ENCODE measurements at places on chromosomes 2 and 18.

DNA sequence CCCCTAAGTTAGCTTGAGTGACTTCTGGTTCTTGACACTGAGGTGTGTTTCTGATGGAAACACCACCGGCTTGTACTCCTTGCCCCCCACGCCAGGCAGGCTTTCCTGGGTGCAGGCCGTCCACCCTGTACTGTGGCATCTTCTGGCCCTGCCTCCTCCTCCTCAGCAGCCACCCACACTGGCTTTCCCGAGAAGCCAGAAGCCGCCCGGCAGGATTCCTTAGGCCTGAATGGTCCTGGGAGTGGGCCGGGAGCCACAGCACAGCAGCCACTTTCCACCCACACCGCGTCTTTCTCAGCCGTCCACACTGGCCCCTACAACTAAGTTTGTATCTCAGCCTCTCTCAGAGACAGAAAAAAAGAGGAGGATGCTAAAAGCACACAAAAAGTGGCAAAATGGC is 2.1 kb upstream of the HSBP1L1 start:
- no peak for DNase-seq

DNA sequence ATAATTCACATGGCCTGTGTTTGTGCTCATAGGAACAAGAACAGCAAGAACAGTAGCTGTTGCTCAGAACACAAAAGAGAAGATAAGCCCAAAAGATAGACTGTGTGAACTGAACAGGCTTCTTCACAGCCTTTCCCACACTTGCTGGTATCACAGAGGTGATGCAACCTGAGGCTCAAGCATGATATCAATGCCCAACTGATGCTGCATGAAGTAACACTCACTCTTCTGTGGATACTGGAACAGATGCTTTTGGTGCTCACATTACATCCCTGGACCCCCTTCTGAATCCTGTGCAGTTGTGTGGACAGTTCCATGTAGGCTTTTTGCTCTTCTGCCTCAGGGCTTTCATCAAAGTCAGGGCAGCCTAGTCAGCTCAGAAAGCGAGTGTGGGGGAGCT is 88.4 kb upstream of the RND3 start:
- DNase-seq = no peak

DNA sequence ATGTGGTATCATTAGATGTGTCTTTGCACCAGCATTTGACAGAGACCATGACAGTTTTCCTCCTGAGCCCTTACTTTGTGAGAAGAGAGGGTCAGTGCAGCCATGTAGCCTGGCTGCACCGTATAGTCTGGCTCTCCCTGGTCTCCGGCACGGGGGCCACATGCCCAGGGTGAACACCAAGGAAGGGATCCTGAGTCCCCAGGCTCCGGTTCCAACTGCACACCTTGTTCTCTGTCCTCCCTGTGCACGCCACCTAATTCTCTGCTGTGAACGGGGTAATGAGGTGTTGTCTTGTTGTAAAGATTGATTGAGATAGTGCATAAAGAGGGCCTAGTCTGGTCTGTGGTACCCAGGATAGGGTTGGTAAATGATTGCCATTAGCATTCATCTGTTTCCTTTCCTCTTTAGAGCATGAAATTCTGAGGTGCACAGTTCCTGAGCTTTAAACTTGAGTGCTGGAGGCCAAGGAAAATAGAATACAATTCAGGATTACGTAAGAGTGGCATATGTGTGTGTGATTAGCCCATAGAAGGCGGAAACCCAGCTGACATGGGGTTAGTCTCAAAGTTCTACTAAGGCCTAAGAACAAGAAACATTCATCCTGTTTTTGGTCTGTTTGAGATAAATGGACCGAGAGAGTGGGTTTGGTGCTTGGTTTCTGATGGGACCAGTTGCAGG is 55.5 kb downstream of the NCK2 start:
- peak; percentile 74 for DNase-seq

- DNase-seq = no peak
Observed at GRCh38 chr2:63796366-63796765, 45.3 kb upstream of the UGP2 start.

- no peak for DNase-seq
Observed at GRCh38 chr2:229672021-229672420, 42.3 kb downstream of the DNER start.

GRCh38 chr2:200125444-200126284 is 170.3 kb downstream of the MAIP1 start:
- no peak for DNase-seq

GRCh38 chr2:3462493-3463104 is 56.7 kb downstream of the ADI1 start:
- no peak for DNase-seq

DNA sequence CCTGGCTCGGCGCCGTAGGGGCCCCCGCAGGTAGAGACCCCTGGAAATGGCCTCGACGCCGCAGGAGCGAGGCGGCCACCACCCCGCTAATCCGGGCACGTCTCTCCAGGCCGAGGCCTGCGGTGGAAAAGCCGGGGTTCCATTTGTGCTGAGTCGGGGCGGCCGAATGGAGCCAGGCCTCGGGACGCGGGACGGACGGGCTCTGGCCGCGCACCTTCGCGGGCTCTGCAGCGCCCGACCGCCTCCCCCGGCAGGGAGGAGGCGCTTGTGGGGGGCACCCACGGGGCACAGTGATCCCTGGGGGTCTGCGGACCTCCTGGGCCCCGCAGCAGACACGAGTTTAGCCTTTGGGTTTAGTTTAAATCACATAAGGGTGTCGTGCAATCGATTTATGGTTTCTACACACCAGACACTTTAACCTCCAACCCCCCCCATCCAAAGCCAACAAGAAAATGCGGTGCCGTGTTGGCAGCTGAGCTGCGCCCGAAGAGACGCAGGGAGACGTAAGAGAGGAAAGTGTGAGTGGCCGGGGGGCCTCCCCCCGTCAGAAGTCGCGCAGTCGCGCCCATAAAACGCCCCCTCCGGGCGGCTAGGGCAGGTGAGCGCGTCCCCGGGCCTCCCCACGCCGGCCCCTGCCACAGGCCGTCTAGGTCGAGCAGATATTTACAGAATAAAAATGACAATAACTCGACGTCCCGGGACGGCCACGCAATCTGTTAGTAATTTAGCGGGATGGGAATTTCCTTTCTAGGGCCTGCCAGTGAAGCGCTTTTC is 1.0 kb upstream of the NFATC1 start:
- DNase-seq = no peak

DNA sequence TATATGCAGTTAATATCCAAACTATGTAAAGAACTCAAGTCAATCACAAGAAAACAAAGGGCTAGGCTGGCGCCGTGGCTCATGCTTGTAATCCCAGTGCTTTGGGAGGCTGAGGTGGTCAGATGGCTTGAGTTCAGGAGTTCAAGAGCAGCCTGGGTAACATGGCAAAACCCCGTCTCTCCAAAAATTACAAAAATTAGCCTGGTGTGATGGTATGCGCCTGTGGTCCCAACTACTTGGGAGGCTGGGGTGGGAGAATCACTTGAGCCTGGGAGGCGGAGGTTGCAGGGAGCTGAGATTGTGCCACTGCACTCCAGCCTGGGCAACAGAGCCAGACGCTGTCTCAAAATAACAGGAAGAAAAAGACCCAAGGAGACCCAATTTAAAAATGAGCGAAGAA is 91.9 kb upstream of the ALKAL2 start:
- DNase-seq = no peak

DNA sequence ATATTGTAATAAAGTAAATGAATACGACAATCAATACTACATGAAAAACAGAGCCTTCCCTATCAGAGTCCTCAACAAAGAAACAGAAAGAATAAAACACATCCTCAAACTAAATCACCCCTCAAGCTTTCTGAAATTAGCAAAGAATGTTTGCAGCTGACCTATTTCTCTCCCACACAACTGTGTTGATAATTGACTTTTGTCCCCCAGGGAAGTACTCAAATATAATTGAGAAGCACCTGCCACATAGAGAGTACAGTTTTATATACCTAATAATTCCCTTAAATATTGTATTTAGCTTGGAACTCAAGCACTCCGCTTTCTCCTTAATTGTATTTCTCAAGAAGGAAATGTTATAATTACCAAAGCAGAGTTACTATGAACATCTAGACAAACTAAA is 12.6 kb downstream of the CACNB4 start:
- DNase-seq = no peak

- DNase-seq = no peak
Observed at GRCh38 chr18:42736074-42736473, 379.4 kb downstream of the RIT2 start.

DNA sequence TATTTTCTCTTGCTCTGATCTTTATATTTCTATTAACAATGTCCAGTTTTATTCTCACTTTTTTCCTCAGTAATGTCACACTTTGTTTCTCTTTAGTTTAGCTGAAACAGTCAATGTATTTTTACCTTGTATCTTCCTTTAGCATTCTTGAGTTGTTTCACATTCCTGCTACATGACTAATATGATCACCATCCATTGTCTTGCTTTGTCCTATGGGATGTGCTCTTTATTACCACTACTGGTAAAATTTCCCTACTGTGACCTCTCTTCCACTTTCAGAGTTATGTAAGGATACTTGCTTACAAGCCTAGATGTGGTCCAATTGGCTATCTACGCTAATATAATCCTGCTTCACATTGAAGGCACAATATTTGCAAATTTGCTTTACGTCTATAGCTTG is 457.9 kb downstream of the PIK3C3 start:
- peak; percentile 42 for DNase-seq

DNA sequence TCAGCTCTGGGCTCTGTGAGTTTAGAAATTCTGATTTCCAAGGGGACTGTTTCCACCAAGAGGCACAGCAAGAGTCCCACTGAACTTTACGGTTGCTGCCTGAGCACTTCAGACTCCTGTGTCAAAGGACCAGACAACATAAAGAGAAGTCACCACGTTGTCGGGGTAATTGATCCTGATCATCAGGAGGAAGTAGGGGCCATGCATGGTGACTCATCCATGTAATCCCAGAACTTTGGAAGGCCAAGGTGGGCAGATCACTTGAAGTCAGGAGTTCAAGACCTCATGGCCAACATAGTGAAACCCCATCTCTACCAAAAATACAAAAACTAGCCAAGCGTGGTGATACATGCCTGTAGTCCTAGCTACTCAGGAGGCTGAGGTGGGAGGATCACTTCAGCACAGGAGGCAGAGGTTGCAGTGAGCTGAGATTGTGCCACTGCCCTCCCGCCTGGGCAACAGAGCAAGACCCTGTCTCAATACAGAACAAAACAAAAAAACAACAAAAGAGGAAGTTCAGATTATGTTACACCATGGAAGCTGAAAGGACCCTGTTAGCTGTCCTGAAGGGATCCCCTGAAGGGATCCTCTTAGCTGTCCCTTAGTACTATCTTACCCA is 9.4 kb upstream of the ASXL2 start:
- no peak for DNase-seq

- no peak for DNase-seq
Observed at GRCh38 chr2:109439986-109440385, 173.8 kb downstream of the SEPTIN10 start.

DNA sequence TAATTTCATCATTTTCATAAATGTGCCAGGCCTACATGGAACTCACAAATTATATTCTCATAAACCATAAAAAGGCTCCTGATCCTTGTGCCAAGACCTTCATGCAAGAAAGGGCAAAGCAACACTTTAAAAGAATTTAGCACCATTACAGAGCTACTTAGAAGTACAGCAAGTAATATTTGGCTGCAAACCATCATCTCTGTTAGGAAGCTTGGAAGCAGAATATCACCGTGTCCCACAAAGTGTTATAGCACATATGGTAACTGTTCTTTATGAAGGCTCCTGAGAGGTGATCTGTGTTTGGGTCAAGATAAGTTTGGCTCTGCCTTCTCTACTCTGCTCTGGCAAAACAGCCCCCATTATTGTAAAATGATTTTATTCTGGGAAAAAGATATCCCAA is 59.7 kb upstream of the KCNJ3 start:
- DNase-seq = no peak

DNA sequence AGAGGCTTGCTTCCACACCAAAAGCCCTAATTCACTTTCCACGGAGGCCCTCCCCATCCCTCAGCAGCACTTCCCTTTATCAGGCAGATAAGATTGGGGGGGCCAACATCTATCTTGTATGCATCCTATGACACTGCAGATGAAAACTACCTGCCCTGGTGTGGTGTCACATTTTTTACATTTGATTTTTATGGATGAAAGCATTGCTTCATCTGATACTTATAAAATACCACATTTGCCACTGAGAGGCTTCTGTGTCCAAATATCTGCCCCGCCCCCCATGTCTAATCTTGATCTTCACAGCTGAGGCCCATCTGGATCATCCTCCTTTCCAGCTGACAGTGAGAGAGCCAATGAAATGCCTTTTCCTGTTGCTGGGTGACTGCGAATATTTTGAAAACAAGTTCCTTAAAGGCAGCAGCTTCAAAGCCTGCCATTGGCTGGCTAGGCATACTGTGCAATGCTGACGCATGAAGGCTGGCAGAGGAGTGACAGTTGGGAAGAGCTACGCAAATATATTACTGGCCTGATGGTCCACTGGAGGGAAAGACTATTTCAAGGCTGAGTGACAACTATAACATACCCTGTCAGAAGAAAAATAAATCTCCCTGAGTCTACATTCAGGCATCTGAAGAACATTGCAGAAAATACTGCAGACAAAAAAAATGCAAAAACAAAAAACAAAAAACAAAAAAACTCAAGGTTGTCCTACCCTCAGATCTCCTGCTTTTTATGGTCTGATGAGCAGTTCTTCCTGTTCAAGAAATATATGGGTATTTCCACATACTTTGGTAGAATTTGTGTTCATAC is 318.7 kb downstream of the PDE11A start:
- peak; percentile 96 for DNase-seq
